Cardiac muscle cell (in vitro differentiated cells and primary cell): ENCODE measurements at places on chromosomes 11 and 22.

DNA sequence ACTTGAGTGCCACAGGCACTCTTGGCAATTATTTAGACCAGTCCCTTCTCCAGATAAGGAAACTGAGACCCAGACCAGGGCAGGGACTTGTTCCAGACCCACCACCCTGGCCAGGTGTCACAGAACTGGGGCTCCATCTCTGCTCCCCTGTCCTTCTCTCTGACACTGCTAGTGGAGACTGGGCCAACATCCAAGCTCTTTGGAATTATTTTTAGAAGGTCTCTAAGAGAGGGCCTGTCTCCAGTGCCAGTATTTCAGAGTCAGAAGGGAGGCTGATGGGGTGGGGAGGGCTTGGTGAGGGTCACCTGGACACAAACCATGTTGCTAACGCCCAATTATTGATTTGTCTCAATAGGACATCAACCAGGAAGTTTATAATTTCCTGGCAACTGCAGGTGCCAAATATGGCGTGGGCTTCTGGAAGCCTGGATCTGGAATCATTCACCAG lies 32.7 kb downstream of the POLR3H start:
- no peak for DNase-seq

DNA sequence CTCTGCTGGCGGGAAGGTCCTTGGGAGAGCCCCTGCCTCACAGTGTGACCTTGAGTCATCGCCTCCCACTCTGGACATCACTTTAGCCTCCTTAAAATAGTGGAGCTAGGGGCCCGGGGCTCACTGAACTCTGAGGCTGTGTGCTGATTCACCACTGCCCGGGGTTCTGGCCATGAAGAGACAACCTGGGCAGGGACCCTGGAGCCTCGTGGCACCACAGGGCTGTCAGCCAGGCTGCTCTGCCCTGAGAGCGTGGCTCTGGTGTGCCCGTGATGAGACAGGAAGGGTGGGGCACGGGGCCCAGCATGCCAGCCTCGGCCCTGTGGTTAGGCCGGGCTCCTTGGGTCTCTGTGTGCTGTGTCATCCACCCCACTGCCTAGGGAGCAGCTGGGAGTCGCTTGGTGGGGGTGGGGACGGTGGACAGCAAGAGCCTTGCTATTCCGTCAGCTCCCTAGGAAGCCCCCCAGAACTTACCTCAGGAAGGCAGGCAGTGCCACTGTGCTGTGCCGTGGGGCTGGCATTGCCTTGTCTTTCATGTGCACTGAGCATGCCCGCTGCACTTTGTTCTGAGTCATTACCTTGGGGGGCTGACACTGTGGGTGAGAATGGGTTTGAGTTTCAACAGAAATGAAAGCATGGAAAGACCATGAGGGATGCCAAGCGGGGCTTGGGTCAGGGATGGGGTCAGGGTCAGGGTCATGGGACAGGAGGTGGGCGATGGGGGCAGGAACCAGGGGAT lies 31.7 kb downstream of the TPCN2 start:
- peak; percentile 16 for DNase-seq

DNA sequence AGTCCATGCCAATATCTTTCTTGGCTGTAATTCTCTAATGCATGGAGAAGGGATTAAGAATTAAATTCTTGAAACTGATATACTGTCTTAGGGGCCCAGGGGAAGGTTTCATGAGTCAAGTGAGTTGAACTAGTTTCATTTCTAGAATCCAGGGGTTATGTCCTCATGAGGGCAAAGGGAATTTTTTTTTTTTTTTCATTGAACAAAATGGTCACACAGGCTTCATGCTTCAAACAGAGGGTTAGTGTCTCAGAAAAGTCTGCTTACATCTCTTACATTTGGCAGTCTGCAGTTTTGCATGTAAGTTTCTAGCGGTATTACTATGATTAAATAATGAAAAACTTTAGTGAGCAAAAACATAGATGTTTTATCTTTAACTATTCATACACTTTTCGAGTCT lies 32.9 kb downstream of the PPME1 start:
- DNase-seq: no peak

- DNase-seq: no peak
These were observed 36.7 kb downstream of the ACO2 start for GRCh38 chr22:41505511-41506220.

GRCh38 chr11:34487430-34487829 lies 26.2 kb downstream of the ELF5 start:
- DNase-seq: no peak

GRCh38 chr11:69053546-69054396 lies 5.0 kb downstream of the TPCN2 start:
- DNase-seq: no peak

DNA sequence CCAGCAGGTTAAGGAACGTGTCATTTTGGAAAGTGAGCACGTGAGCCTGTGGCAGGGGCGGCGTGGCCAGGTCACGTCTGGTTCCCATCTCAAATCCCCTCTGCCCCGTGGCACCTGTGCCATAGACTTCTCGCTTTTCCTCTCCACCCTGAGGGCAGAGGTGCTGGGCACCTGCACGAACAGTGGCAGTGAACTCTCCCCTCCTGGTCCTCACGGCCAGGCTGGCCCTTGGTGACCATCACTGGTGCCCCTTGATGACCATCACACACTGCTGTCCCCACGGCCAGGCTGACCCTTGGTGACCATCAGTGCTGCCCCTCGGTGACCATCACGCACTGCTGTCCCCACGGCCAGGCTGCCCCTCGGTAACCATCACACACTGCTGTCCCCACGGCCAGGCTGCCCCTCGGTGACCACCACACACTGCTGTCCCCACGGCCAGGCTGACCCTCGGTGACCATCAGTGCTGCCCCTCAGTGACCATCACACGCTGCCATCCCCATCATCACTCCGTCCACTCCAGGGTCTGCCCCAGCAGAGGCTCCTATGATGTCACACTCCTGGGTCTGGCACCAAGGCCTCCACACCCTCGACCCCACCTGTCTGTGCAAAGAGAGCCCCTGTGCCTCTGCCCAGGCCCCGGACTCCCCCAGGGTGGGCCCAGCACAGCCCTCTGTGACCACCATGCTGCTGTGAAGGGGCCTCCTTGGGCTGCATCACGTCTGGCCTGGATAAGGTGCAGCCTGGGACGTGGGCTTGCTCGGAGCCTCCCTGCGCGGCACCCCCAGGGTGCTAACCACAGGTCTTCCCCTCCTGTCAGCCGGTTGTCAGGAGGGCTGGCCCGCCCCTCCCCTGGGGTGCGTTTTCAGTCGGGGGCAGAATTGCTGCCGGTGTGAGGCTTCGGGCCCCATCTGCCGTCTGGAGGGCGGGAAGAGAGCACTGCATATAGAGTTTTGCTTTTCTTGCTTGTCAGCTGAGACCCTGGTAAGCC lies 738.6 kb downstream of the BRD1 start:
- no peak for DNase-seq

GRCh38 chr11:12577725-12578644 lies 96.2 kb upstream of the TEAD1 start:
- DNase-seq: no peak

GRCh38 chr22:20117633-20118299 lies 740 bp upstream of the TRMT2A start:
- peak; percentile 43 for DNase-seq

DNA sequence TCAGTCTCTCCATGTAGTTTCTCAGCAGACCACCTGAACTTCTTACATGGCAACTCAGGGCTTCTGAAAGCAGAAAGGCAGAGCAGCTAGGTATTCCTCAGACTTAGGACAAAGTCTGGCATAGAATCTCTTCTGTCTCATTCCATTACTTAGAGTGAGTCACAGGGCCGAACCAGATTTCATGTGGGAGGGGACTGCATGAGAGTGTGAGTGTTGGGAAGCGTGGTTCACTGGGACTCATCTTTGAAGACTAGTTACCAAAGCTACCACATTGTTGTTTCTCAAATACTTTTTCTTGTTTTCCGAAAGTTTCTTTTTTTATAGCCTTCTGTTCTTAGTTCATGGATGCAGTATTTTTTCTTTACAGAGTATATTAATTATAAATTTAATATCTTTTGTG lies 36.1 kb upstream of the SCN3B start:
- DNase-seq: peak; percentile 55

- DNase-seq: no peak
These were observed 46.3 kb downstream of the NNMT start for GRCh38 chr11:114342476-114342875.

GRCh38 chr11:833114-833791 lies 501 bp downstream of the CD151 start:
- DNase-seq: peak; percentile 73

GRCh38 chr11:32918427-32918826 lies 25.8 kb downstream of the QSER1 start:
- DNase-seq: no peak

GRCh38 chr11:16895306-16895705 lies 118.9 kb downstream of the PLEKHA7 start:
- no peak for DNase-seq
